ENCODE measurements at places on chromosomes 4 and X.

GRCh38 chrX:821327-822107, 190.9 kb downstream of the SHOX start:
- DNase-seq = no peak

- DNase-seq = no peak
Measured at GRCh38 chr4:38724475-38724808, 58.3 kb downstream of the TLR10 start.

DNA sequence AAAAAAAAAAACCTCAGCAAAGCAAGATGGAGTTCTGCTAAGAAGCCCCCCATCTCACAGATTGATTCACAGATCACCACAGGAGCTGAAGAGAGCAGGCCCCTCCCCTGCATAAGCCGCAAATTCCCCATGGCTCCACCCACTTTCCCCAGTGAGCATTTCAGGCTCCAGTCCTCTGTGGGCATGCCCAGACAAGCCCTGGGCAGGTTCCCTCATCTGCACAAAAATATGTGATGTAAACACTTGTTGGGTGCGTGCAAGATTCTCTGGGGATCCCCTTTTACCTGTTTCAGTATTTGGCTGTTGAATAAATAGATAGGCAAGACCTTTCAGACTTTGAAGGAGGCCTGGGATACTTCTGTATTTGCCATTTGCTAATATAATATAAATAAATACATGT, 514.3 kb downstream of the PCDH7 start:
- no peak for DNase-seq

DNA sequence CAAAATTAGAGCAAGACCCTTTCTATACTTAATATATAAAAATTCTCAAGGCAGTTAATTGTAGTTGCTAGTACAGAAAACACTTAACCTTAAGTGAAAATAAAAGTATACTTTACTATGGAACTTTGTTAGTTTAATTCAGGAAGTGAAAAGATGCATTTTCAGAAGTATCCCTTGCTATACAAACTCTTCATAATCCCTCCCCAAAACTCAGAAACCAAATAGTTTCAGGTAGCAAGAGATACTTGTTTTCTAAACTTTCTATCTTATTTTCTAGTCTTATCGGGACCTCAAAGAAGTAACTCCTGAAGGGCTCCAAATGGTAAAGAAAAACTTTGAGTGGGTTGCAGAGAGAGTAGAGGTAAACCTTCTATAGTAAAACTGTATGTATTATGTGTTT, 14.3 kb downstream of the PAICS start:
- no peak for DNase-seq

DNA sequence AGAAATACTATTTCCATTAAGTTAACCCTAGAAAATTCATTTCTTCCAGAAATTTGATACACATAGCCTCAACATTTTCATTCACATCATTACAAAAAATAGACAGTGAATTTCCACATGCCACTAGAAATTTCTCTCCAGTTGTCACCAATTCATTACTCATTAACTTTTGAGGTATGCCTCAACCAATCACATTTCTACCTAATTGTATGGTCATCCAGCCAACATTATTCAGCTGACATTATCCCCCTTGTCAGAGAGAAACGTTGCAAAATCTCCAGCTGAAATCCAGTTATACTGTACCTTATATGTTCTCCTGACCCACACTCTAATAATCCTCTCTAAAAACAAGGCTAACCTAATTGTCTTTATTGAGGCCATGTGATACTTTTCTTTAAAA, 24.8 kb downstream of the FRYL start:
- DNase-seq = no peak

DNA sequence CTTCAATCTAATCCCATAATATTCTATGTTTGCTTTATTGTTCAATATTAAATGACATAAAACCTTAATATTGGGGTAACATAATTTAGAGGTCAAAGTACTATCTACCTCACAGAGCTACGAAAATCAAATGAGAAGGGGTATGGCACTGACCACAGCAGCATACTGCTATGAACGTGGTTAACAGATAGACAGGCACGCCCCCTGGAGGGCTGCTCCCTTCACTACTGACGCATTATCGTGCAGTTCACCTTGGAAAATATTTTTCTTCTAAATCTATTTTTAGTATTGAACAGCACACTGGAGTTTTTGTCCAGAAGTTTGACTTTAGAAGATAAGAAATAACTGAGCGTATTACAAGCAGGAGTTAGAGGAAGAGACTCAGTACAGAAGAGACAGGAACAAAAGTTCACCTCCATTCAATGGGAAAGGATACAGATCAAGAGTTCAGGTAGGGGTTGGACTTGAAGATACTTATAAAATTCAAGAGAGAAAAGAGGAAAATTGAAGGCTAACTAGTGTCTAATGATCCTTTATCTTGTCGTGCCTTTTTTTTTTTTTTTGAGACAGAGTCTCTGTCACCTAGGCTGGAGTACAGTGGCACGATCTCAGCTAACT, 22.7 kb downstream of the MAP9 start:
- DNase-seq = no peak

- DNase-seq = no peak
Measured at GRCh38 chr4:139515531-139515958, 40.5 kb downstream of the SETD7 start.

- DNase-seq = no peak
Measured at GRCh38 chr4:85940151-85940550, 419.7 kb downstream of the MAPK10 start.

Data from T-helper 2 cell (primary cell).